ENCODE measurements at places on chromosomes 5 and 9.

DNA sequence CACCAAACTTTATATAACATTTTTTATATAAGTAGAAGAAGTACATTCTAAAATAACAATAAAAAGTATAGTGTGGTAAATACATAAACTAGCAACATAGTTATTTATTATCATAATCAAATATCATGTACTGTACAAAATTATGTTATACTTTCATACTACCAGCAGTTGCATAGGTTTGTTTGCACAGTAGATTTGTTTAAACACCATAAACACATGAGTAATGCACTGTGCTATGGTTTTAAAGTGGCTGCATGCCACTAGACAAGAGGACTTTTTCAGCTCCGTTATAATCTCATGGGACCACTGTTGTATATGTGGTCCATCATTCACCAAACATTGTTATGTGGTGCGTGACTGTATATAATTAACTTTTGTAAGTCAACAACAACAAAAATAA, 137.6 kb downstream of the DRD1 start:
- no peak for DNase-seq

GRCh38 chr5:124239572-124239971, 506.9 kb downstream of the ZNF608 start:
- DNase-seq: no peak

DNA sequence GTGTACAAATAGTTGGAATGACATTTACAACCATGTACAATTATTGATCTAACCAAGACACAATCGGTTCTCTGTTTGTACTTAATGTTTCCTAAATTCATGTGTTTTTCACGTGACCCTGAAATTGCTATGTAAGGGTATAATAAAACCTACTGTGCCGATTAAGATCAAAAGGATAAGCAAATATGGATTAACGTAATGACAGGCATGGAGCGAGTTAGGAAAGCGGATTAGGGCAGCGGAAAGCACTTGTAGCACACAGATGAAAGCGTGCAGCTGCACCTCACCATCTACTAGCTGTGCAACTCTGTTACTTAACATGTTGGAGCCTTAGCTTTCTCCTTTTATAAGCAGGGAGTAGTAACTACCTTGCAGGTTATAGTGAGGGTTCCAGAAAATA, 38.3 kb upstream of the ZFYVE16 start:
- DNase-seq: no peak

DNA sequence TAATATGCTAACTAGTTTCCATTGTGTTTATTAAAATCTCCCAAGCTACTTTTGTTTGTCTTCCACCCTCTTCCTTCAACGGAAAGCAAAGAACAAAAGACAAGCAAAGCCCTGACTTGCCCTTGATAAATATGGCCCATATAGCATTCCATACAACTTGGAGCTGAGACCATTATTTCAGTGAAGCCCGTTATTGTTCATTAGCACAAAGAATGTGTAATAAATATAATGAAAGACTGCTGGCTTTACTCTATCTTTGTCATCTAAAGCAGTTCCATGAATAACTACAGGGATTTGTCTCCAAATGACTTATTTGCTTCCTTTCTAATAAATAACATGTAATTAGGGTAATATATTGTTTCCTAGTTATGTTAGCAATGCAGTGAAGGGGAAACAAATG, 270.7 kb upstream of the TLE4 start:
- DNase-seq: no peak

GRCh38 chr5:13179407-13180087, 764.9 kb downstream of the DNAH5 start:
- no peak for DNase-seq

DNA sequence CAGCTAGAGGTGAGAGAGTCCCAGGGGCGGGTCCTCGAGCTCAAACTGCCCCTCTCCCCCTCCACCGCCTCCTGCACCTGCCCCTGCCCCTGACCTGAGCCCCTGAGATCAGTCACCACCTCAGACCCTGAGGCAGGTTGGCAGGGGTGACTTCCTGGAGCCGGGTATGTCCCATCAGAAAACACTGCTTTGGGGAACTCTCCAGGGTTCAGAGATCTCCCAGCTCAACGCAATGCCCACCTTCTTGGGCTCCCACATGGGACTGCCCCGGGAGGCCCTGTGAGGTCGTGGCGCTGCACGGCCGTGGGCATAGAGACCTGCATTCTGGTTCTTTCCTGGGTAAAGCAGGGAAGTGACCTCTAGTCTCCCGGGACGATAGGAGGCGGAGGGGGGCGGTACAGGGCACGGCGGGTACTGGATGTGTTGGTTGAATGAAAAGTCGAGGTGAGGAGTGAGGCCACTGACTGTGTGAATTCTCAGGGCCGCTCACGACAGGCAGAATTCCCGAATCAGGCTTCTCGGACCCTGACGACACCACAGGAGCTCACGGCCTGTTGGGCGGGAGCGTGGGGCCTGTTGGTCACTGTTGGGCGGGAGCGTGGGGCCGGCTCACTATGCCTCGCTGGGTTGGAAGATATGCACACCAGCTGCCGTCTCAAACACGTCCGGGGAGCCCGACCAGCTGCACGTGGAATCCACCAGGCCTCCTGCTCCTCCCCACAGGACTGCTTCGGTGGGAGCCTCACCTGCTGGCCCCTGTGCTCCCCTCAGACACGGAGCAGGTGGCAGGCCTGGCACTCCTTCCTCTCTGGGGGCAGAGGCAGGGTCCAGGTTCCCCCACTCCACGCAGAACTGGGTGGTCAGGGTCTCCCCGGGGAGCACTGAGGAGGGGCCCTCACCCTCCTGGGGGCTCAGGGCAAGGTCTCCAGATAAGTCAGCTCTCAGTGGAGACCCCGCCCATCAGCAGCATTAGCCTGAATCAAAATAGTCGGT, 178.0 kb upstream of the PPP1R26 start:
- no peak for DNase-seq

DNA sequence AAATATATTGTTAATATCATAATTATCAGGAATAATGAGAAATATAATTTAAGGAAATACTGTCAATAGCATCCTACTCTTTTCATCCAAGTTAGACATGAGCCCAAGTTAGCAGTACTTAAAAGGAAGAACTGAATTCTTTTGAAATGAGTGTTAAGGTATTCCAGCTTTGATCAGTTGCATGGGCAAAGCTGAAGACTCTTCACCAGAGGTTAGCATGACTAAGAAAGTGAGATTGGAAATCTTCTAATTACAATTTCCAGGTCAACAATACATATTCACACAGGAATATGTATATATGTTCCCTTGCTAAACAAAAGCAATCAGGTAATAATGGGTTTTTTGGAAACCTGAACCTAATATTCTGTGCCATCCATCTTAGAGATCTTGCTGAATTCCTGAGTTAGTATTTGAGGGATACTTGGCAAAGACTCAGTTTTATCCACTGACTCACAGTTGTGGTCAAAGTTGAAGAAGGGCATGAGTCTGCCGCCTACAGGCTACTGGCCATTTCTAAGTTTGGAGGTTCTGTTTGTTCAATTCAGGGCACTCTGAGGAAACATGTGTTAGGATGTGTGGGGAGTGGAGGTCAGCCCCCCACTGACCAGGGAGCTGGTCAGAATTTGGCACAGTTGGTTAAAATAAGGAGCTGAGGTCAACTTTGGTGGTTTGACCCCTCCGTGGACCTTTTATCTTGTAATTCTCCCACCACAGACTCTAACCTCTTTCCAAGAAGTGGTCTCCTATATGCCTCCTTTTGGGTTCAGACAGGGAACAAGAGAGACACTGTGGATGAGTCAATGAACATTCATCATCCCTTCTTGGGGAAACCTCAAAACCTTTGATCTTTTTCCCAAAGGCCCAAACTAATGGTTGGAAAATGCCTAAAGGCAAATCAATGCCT, 118.3 kb downstream of the PIK3R1 start:
- DNase-seq: no peak

GRCh38 chr5:59254055-59254687, 639.4 kb downstream of the PDE4D start:
- DNase-seq: no peak

- DNase-seq: no peak
These were observed 1461.4 kb upstream of the CDH9 start for GRCh38 chr5:28499766-28500290.

DNA sequence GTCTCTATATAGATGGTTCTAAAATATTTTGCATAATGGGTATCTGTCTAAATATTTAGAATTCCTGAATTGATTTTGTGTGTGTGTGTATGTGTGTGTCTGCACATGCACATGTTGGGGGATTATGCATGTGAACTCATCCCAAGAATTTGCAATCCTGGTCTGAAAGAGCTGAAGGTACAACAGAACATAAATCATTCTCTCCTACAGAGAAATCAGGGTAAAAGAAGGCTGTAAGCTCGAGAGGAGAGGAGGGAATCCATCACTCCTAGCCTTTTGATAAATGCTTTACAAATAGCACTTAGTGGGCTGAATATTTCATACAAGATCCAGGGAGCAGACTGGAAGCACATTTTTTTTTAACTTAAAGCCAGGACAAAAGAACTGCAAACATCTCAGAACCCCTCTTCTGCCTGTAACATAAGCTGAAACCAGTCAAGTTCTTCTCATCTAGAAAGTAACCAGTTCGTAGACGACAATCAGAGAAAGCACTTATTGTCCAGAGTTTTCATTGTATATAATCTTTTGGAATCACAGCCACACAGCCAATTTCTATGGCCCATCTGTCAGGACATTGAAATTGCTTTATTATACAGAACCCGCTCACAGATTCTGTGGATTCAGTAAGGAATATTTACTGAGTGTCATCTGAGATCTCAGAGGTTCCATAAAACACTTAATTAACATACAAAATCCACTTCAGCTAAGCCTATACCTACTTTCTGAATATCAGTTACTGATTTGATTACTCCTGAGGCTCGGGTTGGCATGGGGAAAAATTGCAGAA, 541.4 kb upstream of the ZNF462 start:
- no peak for DNase-seq

- DNase-seq: peak; percentile 13
These were observed 1093.9 kb upstream of the CDH6 start for GRCh38 chr5:30099634-30100033.

- DNase-seq: peak; percentile 88
These were observed 1.2 kb upstream of the NPR3 start for GRCh38 chr5:32709750-32710549.

- DNase-seq: peak; percentile 58
These were observed 138.8 kb downstream of the GRIA1 start for GRCh38 chr5:153629027-153629895.

GRCh38 chr9:13809401-13809800, 504.5 kb downstream of the NFIB start:
- DNase-seq: no peak

DNA sequence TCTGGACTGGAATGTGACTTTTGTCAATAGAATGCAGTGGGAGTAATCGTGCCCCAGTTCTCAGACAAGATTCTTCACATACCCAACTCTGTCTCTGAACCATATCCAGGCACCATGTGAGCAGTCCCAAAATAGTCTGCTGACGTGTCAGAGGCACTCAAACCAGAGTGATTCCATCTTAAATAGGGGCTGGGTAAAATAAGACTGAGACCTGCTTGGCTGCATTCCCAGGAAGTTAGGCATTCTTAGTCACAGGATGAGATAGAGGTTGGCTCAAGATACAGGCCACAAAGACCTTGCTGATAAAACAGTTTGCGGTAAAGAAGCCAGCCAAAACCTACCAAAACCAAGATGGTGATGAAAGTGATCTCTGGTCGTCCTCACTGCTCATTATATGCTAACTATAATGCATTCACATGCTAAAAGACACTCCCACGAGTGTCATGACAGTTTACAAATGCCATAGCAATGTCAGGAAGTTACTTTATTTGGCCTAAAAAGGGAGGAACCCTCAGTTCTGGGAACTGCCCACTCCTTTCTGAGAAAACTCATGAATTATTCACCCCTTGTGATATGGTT, 16.9 kb upstream of the PLCXD3 start:
- DNase-seq: no peak

DNA sequence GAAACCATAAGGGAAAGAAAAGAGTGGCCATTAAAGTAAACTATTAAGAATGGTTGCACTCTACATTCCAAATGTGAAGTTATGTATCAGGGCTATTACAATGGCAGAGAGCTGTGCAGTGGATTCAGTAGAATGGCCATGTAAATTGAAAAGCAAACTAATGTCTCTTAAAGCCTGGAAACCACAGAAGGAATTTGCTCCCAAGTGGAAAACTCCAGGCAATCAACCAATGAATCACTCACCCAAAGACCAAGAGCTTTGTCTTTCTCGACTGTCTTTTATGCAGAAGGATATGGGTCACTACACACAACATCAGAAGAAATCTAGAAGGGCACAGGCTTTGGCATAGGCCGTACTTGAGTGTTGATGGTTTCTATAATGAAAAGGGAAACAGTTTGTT, 114.9 kb downstream of the TLE1 start:
- no peak for DNase-seq

DNA sequence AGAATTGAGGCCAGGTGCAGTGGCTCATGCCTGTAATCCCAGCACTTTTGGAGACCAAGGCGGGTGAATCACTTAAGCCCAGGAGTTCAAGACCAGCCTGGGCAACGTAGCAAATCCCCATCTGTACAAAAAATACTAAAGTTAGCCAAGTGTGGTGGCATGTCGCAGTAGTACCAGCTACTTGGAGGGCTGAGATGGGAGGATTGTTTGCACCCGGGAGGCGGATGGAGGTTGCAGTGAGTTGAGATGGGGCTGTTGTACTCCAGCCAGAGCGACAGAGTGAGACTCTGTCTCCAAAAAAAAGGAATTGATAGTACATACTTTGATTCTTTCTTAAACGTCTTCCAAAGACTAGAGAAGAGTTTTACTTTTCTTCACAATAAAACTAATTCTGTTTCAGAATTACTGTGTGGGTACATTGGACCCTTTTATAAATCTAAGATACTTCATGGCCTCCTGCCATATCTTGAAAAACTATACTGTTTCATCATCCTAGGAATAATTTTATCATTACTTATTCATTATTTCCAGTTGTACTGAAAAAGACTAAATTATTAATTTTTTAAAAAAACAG, 132.0 kb upstream of the GRHPR start:
- no peak for DNase-seq

- no peak for DNase-seq
These were observed 1.3 kb upstream of the IQGAP2 start for GRCh38 chr5:76401801-76402250.

DNA sequence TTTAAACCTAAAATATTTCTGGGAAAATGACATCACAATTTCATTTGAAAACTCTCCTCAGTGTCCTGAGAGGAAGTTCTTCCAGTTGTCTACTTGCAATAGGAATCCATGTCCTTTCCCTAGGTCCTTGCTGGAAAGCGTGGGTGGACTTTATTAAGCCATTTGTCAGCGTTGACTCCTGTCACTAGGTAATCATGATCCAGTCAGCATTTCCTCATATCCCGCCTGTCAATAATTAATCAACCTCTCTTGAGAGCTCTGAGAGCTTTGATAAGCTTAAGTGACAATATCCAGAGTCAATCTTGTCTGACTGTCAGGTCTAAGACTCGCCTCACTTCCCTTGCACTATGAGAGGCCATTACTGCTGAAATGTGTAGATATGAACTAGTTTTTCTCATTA, 107.2 kb upstream of the SLIT3 start:
- DNase-seq: no peak

GRCh38 chr5:155150012-155150411, 136.5 kb downstream of the KIF4B start:
- DNase-seq: peak; percentile 5
